ENCODE measurements at places on chromosomes 7 and 10.
A peak's percentile ranks its signal among the peaks of the same experiment; 100 is the strongest.

- peak; percentile 15 for DNase-seq
These were observed 30.6 kb upstream of the GALNTL5 start for GRCh38 chr7:151925446-151926335.

DNA sequence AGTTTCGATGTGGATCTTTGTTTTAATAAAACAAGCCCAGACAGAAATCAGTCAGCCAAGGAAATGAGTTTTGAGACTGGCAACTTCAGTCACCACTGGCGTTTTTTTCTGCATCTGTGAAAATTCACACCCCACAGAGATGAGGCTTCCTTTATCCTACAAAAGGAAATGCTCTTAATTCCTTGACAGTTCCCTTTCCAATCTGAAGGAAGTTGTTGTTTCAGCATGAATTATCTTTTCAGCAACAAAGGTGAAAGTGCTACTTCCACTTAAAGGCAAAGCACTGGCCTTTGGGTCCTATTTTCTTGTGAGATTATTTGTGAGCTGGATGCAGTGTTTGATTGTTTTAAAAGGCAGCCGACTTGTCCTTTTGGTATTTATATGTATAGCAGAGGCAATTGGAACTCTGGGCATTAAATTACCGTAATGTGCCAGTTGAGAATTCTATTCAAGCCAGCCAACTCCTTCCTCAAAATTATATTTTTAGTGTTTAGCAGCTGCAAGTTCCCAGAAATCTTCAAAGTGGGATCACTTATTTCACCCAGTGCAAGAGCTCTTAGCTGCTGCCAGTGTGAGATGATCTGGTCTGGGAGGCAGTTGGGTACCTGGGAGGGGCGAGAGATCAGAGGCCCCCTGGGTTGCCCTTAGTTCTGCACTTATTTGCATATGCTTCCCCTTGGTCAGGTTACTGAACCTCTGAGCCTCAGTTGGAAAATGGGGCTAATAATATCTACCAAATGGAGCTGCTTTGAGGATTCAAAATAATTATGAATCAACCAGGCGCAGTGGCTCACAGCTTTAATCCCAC lies 427.1 kb downstream of the GALNT17 start:
- no peak for DNase-seq

DNA sequence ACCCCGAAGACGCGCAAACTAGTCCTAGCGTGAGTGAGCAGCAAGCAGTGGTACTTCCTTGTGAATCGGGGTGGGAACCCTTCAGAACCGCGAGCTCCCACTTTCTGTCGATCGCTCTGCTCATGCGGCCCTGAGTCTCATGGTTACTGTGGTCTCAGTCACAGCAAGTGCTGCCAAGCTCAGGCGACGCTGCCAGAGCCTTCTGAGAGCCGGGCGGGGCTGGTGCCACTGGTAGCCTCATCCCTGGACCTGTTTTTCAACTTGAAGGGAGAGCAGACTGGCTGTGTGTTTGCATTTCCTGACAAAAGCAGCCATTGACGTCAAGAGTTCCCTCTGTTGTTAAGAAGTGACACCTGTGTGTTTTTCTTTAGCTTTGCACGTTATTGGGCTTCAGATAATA lies 32.9 kb upstream of the BHLHA15 start:
- no peak for DNase-seq

GRCh38 chr7:150992833-150993302 lies 2.1 kb downstream of the NOS3 start:
- peak; percentile 44 for DNase-seq

DNA sequence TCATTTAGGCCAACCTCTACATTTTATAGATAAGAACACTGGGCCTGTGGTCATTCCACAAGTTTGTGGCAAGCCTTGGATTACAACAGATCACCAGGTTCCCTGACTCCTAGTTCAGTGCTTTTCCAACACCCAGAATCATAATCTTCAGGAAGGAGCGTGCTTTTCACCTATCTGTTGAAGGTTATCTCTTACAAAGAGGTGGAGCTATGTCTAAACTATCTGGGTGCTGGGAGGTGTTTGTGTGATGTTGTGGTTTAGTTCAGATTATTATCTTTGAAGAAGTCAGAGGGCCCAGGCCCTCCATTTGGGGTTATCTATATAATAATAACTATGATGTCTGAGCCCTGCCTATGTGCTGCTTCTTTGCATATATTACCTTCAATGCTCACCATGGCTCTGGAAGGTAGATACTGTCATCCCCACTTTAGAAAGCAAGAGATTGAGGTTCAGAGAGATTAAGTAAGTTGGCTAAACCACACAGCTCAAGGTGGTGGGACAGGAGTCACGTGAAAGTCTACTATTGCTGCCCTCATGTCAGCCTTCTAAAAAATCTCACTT lies 24.0 kb downstream of the IL2RA start:
- no peak for DNase-seq

DNA sequence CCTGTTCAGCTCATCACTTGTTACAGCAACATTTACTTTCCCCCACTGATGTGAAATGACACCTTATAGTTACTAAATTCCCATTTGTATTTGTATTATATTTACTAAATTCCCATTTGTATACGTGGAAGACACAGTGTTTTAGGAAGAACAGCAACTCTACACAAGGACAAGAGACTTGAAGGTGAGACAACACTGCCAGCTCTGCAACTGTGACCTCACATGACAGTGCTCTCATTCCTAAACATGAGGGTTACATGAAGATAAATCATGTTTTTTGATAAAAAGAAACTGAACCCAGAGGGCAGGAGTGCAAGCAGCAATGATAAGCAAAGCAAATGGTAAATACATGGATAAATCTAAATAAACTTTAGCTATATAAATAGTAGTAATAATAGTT lies 60.3 kb downstream of the ATAD1 start:
- no peak for DNase-seq

GRCh38 chr10:72242675-72243074 lies 26.6 kb upstream of the ASCC1 start:
- DNase-seq, result no peak

DNA sequence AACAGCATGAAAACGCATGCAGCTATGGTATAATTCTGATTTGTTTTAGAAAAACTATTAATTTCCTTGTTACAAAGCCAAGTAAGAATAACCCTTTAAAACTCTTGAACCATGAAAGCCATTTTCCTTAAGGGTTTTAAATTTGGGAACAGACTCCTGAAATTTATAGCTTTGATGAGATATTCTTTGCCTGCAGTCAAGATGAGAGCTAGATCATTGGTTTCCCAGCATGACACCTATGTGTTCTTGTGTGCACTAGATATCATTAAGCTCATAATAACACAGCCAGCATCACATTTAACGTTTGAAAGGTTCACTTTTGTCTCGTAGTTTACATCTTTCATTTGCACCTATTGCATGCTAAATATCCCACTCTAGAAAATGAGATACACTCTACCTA lies 202.2 kb downstream of the PHF14 start:
- no peak for DNase-seq

GRCh38 chr7:68417002-68417401 lies 1181.3 kb upstream of the AUTS2 start:
- no peak for DNase-seq

DNA sequence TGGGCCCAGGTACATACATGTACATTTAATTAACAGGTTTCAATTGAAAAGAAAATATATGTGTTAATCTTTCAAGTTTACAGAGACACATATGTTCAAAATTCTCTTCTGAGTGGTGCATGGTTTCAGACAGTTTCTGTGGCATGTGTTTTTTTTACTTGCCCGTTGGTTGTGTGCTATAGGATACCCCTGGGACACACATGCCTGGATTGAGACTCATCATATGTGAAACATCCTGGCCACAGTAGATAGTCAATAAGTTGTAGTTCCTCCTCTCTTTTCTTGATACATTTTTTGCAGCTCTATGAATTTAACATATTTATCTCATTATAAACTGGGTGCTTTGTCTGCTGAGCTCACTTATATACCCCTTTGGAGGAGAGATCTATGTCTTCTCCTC lies 207.8 kb upstream of the CTBP2 start:
- DNase-seq, result no peak

GRCh38 chr10:17237915-17238444 lies 9.9 kb downstream of the VIM start:
- no peak for DNase-seq

DNA sequence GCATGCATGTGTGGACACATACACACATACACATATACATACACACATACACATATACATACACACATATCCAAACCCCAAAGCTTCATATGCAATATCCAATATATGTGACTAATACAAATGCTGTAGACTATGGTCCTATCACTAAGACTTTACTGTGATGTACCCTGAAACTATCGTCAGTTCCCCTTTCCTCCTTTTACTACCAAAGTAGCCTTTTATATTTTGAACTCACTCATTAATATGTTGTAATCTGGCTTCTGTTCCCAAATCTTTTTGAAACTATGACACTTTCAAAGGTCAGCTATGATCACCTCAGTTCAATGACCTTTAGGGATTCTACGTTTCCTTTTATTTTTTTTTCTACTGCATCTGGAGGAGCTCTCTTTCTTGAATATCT lies 64.8 kb upstream of the TFEC start:
- no peak for DNase-seq
